Activated CD4-positive, alpha-beta T cell treated with anti-CD3 and anti-CD28 coated beads, Interleukin-2, amount 50 U/mL, for 24 hours (primary cell): ENCODE measurements at places on chromosomes 16 and 17.

DNA sequence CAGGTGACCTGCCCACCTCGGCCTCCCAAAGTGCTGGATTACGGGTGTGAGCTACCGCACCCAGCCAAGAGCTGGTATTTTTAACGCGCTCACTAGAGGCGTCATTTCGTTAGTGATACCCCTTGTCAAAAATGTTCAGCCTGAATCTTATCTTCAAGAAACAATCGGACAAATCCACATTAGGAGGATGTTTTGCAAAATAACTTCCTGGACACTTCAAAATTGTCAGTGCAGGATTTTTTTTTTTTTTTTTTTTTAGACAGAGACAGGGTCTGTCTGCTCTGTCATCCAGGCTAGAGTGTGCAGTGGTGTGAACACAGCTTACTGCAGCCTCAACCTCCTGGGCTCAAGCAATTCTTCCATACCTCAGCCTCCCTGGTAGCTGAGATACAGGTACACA is 63.0 kb downstream of the RMI2 start:
- DNase-seq, result no peak

- no peak for DNase-seq
Observed at GRCh38 chr16:15605839-15606517, 37.0 kb downstream of the MARF1 start.

DNA sequence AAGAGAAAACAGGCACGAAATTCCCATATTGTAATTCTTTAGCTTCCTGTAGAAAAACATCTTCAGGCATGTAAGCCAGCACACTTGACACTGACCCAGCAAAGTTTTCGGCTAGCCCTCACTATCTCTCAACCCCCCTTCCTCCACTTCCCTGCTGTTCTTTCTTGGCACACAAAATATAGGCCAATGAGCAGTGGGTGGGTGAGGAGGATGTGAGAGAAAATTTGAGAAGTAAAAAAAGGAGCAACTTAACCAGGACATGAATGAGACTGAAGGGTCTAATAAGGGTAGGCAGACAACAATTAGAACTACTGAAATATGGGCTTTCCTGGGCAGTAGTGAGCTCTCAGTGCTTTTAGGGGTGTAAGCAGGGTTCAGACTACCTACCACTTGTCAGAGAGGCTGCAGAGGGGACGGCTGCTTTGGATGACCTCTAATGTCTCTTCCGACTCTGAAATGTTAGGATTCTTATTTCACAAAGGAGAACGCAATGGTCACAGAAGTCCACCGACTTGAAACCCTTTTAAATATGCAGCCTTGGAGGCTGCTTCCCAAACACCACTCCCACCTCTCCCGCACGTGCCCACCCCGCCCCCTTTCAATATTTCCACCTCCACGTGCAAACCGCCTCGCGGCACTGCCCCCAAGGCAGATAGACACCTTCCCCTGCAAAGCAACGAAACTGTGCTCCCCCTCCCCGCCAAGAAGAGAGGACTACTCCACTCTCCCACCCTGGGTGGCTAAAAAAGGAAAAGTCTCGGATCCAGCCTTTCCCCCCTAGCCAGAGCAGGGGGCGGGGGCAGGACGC is 889 bp downstream of the MBTD1 start:
- DNase-seq, result no peak

GRCh38 chr17:56830726-56831368 is 2.9 kb downstream of the C17orf67 start:
- DNase-seq, result no peak

DNA sequence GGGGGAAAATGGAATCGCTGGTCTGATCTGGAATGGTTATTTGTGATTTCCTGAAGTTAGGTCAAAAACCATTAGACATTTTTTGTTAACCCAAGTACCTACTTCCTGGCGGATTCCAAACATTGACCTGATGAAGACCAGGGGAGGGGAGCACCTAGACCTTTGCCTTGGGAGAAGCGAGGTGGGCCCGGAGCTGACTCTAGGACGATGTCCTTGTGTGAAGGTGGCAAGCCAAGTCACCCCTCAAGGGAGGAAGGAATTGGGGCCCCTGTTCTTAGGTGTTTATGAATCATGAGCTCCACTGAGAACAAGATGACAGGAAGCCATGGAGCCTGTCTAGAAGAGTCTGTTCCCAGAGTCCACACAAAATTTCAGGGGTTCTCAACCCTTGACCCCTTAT is 204.9 kb upstream of the FOXF1 start:
- DNase-seq, result no peak

DNA sequence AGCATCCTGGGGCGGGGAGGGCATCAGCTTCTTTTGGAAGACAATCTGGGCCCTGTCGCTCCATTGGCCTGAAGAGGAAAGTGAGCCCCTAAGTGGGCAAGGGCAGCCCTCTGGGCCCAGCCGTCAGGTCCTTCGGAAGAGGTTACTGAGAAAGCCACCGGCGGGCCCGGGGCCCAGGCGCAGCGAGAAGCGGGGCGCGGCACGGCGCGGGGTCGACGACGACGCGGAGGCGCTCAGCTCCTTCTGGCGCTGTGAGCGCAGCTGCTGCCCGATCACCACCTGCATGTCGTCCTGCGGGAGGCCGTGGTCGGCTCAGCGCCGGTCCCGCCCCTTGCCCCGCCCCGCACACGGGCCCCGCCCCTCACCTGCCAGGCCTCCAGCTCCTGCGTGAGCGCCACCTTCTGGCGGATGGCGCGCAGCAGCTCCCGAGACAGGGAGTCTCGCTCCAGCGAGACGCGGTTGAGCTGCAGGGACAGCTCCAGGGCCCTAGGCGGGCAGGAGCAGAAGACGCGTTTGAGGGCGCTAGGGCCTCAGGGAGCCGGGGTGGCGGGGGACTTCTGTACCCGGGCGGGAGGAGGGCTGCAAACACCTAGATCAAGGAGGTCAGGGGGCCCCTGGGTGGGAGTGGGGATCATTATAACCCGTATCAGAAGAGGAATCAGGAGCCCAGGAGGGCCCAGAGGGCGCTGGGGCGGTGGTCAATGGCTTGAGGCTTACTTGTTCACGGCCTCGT is 4.3 kb downstream of the THOC6 start:
- peak; percentile 78 for DNase-seq
